ENCODE measurements at places on chromosomes 3 and 15.

DNA sequence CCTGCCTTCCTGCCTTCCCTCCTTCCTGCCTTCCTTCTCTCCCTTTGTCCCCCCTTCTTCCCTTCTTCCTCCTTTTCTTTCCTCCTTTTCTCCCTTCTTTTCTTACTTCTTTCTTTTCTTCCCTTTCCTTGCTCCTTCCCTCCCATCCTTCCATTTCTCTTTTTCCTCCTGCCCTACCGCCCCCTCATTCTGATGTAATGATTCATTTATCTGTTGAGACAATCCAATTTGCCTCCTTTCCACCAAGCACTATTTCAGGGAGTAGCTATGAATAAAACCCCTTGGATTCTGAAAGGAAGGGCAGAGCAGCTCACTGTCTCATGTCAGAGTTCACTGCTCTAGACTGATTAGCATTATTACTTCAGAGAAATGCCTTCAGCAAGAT is 462.6 kb downstream of the PDCD6IP start:
- no peak for DNase-seq

- DNase-seq, result no peak
Measured at GRCh38 chr15:38860253-38860652, 295.6 kb upstream of the RASGRP1 start.

DNA sequence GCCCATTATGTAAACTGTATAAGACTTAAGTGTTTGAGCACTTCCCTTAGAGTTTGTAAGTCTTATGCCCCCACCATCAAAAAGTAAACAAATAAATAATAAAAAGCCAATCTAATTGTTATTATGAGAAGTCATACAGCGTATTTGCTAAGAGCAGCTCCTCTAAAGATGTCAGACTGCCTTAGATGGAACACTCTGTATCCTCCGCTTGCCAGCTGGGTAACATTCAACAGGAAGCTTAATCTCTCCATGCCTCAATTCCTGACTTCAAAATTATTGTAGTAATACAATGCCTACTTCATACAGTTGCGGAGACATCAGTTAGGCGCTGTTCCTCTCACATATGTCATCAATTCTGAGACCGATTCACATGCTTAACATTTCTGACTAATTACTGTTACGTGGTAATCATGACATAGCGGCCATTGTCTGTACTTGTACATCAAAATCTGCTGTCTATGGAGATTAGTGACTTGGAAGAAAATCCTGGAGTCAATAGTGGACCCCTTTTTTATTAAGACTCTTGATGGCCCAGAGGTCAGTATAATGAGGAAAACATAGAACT is 417.7 kb downstream of the LPP start:
- no peak for DNase-seq

DNA sequence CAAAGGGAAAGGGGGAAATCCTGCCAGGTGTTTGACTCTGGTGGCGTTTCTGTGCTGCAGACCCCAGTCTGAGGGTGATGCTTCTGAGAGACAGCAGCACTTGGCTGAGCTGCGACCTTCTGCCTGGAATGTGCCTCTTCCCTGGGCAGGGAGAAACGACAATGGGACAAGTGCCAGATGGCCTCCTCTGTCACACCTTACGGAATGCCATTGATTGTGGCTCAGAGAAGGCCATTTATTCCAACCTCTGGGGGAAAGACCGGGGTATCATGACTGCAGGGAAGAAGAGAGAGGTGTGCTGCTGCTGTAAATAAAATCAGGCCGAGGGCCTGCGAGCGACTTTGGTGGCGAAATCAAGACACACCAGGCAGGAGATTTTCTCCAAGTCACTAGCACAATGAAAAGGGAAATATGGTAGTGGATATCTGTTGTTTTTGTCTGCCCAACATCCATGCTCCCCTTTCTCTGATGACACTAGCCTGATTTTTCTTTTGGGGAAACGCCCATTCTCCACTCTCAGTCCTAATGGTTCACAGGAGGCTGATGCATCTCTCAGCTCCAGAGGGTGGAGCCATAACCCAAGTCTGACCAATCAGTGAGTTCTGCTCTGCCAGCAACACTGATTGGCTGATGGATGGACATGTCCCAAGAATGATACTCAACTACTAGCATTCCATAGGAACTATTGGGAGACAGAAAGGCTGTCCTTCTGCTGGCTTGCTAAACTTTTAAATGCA is 336.1 kb downstream of the FOXP1 start:
- no peak for DNase-seq

GRCh38 chr3:124773351-124774326 is 43.4 kb downstream of the UMPS start:
- DNase-seq, result no peak

Data from NCI-H187 (cell line).